ENCODE measurements at places on chromosomes 16 and 17.

- DNase-seq: no peak
These were observed 28.1 kb downstream of the KIAA0513 start for GRCh38 chr16:85055493-85056210.

DNA sequence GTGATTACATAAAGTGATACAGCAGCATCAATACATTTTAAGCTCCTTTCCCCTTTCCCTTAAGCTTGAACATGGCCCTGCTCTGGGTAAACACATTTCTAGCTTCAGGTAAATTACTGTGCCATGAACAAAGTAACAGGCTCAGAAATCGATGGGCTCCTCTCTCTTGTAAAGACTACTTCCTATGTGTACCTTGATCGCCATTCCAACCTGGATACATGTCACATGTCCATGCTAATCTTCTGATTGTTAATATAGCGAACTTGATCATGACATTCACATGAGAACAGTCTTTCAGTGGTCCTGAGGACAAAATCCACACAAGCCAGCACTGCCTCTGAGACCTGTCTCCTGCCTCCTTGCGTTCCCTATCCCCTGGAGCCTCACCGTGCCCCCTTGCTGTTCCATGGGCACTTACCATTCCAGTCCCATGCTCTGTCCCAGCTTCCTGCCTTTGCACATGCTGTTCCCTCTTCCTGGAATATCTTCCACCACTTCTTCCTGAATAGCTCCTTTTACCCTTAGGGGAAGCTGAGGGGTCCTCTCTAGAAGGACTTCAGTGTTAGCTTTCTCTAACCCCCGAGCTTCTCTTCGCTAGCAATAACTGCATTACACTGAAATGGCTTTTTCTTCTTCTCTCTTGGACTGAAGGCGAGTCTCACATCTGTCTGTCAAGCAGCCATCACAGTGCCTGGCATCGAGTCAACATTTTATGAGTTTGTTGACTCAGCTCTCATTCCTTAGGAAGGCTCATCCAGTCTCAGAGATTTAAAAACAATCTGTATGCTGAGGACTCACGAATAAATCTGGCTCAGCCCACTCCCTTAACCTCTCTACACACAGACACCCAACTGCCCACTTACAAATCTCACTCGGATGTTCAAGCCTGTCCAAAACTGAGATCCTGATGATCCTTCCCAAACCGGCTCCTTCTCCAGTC, 93.3 kb downstream of the ASIC2 start:
- DNase-seq: no peak

DNA sequence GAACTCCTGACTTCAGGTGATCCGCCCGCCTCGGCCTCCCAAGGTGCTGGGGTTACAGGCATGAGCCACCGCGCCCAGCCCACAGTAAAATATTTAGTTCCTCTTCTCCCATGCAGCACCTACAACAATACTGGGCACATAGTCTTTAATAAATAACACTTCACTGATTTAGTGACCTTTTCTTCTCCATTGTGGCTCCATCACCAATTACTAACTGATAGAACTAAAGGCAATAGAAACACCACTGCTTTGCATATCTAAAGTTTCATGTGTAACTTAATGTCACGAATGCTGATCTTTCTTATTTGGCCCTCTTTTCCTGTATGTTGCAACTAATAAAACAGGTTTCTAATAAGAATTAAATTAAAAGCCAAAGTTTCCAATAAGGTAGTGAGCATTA, 38.9 kb downstream of the TRIM37 start:
- no peak for DNase-seq

DNA sequence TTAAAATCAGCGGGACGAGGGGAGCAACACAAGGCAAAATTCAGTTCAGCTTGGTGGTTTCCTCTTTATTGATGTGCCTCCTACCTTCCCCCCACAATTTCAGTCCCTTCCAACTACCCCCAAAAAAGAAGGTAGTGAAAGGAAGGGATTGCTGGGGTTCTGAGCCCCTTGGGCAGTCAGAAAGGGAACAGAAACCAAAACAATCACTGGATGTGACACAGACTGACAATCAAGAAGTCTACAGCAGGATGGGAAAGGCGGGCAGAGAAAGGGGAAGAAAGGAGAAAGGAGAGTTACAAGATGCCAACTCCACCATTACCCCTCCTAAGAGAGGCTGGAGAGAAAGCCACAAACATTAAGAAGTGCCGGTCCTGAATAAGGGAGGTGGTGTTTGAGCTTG, 1.1 kb upstream of the PHF23 start:
- no peak for DNase-seq

DNA sequence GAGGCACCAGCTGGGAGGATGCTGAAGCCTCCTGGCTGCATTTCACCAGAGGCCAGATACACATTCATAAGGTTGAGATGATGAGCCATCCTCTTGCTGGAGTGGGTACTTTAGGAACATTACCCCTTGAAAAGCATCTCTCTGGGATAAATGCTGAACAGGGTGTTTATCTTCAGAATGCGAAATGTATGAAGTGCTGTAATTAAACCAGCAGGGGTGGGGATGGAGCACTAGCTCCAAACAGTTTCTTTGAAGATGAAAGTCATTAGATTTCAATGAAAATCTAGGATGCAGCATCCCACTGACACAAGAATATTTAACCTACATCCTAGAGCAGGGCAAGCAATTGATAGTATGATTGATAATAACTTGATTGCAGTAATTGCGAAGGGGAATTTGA, 158.1 kb downstream of the CYLD start:
- peak; percentile 45 for DNase-seq

DNA sequence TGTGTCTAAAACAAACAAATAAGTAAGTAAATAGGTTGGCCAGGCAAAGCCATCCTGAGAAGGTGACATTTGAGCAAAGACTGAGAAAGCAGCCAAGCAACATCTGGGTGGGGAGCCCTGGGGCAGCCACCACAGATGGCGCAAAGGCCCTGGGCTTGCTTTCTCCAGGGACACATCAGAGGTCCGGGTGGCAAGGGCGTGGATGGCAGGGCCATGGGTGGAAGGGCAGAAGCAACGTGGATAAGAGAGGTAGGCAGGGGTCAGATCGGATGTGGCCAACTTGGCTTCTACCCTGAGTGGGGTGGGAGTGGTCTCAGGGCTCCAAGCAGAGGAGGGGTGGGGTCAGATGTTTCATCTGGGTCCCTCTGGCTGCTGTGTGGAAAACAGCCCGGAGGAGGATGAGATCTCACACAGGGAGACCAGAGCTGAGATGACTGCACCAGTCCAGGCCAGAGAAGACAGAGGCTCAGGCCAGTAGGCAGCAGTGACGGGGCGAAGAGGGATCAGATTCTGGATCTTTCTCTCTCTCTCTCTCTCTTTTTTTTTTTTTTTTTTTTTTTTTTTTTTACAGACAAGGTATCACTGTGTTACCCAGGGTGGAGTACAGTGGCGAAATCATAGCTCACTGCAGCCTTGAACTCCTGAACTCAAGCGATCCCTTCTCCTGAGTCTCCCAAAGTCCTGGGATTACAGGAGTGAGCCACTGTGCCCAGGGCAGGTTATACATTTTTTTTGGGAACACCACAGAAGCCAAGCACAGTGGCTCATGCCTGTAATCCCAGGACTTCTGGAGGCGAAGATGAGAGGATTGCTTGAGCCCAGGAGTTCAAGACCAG, 6.1 kb upstream of the SPN start:
- no peak for DNase-seq

- no peak for DNase-seq
These were observed 220.6 kb downstream of the HS3ST4 start for GRCh38 chr16:25912321-25912720.

DNA sequence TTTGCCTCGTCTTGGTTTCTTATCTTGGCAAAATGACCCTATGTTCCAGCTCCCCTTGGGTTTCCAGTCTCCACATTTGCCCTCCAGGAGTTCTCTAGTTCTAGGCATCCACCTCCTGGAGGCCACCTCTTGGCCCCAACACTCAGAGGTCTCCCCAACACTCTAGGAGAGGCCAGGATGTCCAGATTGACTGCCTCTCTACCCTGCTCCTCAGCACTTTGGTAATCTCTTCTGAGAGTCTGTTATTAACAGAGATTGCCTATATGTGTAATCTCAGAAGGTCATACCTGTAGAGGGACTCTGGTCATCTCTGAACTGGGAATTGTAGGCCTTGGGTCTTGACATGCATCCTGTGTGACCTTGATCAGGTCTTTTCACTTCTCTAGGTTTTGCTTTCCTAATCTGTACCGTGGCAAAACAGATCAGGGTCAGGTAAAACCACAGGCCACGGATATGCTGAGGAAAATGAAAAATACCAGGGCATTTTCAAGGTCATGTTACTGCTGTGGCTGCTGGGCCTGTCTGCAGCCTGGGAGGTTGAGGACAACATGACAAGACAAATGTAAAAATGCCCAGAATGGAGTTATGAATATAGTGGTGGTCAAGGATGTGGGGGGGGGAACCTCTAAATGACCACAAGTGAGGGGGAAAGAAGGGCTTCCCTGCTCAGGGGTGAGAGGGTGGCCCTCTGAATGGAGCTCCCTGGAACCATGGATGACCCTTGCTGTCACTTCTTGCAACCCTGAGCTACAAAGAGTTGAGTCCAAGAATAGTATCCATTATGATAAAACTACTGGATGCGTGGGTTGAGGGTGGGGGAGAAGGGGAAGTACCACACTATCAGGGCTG, 5.0 kb upstream of the CCL4L2 start:
- DNase-seq: no peak

DNA sequence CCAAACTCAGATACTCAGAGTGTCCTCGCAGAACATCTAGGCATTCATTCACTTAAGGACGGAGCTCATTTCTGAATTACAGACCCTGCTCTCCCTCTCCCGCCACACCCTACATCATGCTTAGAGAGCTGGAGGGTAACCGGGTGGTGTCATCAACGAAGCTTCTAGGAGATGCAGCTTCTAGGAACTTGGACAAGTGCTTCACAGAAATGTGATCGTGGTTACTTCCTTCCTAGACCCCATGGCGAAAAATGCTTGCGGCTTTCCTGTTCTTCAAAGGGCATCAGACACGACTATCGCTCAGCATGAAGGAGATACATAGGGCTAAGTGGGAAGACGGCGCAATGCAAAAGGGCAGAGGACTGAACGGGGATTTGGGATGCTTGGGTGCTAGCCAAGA, 126.8 kb downstream of the ZFHX3 start:
- no peak for DNase-seq

- no peak for DNase-seq
These were observed 43.2 kb upstream of the FOXJ1 start for GRCh38 chr17:76184290-76184689.

- no peak for DNase-seq
These were observed 1027.5 kb downstream of the CDH11 start for GRCh38 chr16:64094181-64094965.

DNA sequence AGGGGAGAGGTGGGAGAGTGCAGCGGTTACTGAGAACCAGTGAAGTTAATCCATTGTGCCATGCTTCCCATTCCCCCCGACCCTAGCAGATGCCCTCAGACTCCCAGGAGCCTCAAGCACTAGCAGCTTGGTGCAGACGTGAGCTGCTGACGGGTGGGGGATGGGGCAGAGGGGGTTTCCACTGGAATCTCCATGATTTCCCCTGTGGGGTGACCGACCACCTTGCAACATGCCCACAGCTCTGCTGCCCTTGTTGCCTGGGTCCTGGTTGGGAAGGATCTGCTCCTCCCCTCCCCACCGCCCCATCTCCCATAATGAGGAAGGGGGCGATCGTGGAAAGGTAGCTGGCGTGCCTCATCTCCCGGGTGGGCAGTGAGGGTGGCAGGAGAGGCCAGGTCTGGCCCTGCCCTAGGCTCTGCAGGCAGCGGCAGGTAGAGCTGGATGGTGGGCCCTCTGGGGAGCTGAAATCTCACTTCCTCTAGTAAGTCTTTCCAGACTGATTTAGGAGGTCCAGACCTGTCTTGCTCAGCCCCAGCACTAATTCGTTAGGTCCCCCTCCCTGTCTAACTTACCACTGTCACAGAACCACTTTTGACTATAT, 9.6 kb downstream of the FLOT2 start:
- DNase-seq: no peak

- no peak for DNase-seq
These were observed 47.5 kb downstream of the FOXL1 start for GRCh38 chr16:86625821-86626220.

DNA sequence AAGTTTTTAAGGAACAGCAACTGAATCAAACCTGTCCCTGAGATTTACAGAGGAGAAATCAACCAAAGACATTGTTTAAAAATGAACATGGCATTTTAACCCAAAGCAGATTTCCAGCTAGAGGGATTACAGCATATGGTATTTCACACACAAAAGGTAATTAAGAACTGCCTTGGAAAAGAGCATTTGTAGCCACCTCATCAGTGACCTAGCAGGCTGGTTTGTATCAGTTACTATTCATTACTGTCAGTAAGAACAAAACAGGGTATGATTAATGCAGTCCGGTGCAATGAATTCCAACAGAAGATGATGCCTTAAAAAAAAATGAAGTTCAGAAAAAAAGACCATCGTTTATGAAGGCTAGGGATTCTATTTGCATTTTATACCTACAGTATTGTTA, 219.9 kb downstream of the CHD9NB start:
- DNase-seq: no peak

- DNase-seq: no peak
These were observed 1.1 kb downstream of the SEZ6L2 start for GRCh38 chr16:29898135-29898803.
